ENCODE measurements at places on chromosomes 4 and X. TPM values are rescaled to one million over a fixed set of nuclear protein-coding genes. Genes with fewer than 3 reads are reported as not detected.

Gene SPANXN5
- not detected for total RNA-seq

Gene DGAT2L6
- not detected for total RNA-seq

Gene SUPT20HL2
- total RNA-seq: not detected

Gene GLUD2
- 2.9 TPM for total RNA-seq

Gene ETDB
- total RNA-seq: not detected

All from aortic smooth muscle cell (primary cell).